ENCODE measurements at places on chromosomes 7 and 10. TPM values are rescaled to one million over a fixed set of nuclear protein-coding genes. Genes with fewer than 3 reads are reported as not detected.

- no peak for DNase-seq
Measured at GRCh38 chr7:21365866-21366624, 61.8 kb upstream of the SP4 start.

DNA sequence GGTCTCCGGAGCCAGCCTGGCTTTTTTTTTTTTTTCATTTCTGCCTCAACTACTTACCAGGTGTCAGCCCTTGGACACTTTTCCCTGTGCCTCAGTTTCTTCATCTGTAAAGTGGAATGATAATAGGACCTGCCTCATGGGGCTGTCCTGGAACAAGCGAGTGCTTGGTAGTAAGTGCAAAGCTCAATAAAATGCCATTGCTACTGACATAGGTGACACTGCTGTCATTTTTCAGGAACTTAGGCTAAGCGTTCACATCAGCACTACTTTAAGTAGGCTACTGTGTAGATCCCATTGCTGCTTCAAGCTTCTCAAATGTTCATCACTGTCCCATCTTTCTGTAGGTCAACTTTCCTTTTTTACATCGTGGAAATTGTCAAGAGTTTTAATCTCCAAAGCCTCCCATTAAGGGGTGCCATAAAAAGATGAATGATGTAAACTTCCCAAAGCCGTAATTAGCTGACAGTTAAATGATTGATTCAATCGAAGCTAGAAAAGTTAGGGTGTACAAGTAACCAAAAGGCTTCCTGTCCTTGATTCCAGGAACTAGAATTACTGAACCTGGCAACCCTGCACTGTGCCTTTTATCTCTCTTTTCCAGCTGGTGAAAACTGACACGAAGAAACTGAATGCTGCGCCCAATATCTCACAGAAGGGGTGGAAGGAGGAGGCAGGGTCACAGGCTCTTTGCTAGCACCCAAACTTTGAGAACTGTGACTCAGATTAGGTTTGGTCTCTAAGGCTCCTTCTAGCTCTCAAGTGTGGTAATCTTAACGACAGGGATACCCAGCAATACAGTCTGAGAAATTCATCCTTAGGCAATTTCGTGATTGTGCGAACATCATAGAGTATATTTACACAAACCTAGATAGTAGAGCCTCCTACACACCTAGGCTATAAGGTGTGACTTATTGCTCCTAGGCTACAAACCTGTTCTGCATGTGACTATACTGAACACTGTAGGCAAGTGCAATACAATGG, 861 bp upstream of the USP6NL start:
- DNase-seq, result no peak

GRCh38 chr7:143411976-143412708, 3.5 kb upstream of the EPHA1 start:
- no peak for DNase-seq

DNA sequence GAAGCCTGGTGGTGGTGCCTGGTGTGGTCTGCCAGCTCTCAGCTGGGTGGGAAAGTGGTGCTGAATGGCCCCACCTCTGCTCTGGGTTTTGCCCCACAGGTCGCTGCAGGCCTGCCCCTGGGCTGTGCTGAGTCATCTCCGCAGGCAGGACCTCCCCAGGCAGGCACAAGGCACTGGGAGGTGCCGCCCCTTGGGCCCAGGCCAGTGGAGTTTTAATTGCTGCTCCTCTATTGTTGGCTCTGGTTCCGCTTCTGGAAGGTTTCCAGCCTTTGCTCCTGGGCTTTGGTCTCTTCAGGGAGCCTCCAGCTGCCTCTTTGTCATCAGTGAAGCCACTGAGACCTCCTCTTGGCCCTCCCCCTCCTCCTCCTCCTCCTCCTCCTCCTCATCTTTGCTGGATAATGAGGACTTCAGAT, 180.3 kb upstream of the GRB10 start:
- no peak for DNase-seq

- DNase-seq, result no peak
Measured at GRCh38 chr7:50261593-50261992, 42.9 kb upstream of the IKZF1 start.

The ACTR3C gene
- 12.9 TPM for total RNA-seq

Measured in omental fat pad (tissue), 4 donors.